ENCODE measurements at places on chromosomes 3 and 15.

DNA sequence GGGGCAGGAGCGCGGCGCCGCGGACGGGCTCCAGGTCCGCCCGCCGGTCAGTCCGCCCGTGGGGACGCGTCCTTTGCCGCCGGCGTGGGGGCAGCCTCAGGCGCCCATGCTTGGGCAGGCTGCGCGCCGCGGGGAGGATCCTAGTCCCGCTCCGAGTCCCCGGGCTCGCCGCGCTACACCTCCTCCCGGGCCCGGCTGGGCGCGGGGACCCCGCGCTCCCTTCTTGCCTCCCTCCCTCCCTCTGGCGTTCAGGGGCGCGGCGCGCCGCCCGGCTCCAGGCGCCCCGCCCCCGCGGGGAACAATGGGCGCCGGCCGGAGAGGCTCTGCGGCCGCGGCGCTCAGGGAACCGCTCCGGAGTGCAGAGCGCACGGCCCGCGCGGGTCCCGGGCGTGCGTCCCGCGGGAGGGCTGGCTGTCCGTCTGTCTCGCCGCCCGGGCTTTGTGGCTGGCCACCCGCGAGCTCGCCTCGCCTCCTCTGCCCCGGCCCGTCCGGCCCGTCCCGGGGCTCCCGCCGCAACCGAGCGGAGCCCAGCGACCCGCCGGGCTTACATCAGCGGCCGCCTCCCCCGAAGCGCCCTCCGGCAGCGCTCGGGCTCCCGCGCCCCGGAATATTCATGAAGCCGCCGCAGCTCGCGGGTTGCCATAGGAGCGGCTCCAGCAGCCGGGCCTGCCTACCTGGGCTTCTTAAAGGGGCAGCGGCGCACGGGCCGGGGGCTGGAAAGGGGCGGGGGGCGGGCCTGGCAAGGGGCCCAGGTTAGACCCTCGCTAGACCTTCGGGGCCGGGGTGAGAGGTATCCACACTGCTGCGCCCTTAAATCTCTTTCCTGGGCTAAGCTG, at the start of gene HCN4:
Gene HCN4, minus strand, starts transcription at position 658 of the 836 bp plus-strand sequence. CDS start 688 bp downstream, outside the sequence.
- DNase-seq, result peak; percentile 40

DNA sequence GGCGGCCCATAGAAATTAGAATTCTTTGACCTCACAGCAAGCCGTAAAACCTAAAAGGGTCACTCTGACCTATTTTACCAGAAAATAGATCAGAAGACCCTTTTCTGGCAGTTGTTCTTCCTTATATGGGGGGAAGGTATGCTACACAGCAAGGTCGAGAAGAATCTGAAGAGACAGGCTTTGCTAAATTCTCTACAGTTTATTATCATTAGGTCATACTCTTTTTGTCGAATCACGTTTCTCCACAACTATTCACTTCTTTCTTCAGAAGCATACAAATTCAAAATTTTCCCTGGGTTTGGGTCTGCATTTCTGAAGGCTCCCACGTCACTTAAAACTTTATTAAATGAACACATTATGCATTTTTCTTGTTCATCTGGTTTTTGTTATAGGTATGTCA, 229.5 kb upstream of the GRM7 start:
- DNase-seq, result no peak

DNA sequence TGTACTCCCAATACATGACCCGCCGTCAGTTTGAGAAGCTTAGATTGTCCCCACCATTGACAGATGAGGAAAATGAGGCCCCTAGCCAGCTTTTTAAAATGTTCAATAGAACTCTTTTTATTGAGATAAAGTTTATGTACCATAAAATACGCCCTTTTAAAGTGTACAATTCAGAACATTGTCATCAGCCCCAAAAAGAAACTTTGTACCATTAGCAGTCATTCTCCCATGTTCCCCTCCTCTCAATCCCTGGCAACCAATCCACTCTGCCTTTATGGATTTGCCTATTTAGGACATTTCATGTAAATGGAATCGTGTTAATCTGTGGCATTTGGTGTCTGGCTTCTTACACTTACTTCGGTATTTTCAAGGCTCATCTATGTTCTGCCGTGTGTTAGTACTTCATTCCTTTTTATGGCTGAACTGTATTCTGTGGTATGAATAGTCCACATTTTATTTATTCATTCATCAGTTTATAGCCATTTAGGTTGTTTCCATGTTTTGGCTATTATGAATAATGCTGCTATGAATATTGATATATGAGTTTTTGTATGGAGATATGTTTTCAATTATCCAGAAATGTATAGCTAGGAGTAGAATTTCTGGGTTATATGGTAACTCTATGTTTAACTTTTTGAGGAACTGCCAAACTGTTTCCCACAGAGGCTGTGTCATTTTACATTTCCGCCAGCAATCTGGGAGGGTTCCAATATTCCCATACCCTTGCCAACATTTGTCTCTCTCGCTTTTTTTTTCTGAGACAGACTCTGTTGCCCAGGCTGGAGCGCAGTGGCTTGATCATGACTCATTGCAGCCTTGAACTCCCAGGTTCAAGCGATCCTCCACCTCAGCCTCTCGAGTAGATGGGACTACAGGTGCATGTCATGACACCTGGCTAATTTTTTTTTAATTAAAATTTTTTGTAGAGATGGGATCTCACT, 15.3 kb upstream of the PTPN23 start:
- no peak for DNase-seq

GRCh38 chr15:38562278-38562677, 2.3 kb downstream of the RASGRP1 start:
- no peak for DNase-seq

DNA sequence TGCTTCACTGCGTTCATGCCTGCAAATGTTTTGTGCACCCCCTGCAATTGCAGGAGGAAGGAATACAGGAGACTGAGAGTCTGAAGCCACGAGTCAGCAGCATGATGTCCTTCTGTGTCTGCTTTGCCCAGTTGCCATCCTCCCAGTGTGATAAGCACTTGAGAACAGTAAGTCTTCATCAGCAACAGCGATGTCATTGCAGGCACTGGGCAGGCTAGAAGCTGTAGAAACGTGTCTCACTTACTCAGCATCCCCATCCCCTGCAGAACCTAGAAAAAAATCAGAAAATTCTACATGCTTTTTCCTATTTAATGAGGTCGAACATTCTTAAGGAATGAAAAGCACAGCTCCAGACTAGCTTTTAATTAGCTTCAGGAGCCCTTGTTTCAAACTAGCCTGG, 156.5 kb upstream of the LPP start:
- DNase-seq, result no peak

- peak; percentile 64 for DNase-seq
These were observed 5.5 kb downstream of the BCL6 start for GRCh38 chr3:187739561-187740332.

GRCh38 chr15:43277901-43278300, 11.2 kb upstream of the TGM5 start:
- no peak for DNase-seq

DNA sequence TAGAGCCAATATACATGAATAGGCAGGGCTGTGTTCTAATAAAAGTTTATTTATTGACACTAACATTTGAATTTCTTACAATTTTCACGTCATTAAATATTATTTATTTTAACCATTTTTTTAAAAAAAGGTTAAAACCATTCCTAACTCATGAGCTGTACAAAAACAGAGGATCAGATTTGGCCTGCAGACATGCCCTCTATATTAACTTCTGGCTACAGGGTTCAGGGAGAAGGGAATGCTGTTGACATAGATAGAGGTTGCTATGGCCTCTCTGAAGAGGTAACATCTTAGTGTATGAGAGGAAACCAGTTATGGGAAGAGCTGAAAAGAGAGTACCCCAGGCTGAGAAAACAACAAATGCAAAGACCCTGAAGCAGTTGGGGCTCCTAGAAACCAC, 19.1 kb upstream of the RAP2B start:
- DNase-seq, result no peak

DNA sequence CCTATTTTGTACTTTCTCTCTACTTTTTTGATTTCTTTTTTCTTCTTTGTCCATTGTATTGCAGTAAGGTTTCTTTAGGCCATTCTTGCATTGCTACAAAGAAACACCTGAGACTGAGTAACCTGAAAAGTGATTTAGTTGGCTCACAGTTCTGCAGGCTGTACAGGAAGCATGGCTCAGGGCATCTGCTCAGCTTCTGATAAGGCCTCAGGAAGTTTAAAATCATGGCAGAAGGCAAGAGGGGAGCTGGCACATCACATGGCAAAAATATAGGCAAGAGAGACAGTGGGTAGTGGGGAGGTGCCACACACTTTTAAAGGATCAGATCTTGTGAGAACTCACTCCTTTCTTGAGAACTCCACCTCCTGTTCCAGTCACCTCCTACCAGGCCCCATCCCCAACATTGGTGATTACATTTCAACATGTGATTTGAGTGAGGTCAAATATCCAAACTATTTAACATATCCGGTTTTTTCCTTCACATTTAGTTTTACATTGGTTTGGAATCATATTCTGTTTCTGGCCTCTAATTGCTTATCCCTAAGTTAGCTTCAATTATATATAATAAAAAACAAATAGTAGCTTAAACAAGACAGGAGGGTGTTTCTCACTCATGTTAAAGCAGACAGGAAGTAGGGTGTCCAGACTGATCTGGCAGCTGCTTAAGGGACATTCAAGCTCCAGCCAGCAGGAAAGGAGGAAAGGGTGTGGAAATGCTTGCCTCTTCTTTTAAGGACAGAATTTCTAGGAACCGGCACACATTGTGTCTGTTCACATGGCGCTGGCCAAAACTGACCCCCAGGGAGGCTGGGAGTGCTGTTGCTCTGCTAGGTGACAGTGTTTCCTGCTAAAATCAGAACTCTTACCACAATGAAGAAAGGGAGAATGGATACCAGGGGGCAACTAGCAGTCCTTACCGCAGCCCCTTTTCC, 28.8 kb upstream of the SKOR1 start:
- no peak for DNase-seq

DNA sequence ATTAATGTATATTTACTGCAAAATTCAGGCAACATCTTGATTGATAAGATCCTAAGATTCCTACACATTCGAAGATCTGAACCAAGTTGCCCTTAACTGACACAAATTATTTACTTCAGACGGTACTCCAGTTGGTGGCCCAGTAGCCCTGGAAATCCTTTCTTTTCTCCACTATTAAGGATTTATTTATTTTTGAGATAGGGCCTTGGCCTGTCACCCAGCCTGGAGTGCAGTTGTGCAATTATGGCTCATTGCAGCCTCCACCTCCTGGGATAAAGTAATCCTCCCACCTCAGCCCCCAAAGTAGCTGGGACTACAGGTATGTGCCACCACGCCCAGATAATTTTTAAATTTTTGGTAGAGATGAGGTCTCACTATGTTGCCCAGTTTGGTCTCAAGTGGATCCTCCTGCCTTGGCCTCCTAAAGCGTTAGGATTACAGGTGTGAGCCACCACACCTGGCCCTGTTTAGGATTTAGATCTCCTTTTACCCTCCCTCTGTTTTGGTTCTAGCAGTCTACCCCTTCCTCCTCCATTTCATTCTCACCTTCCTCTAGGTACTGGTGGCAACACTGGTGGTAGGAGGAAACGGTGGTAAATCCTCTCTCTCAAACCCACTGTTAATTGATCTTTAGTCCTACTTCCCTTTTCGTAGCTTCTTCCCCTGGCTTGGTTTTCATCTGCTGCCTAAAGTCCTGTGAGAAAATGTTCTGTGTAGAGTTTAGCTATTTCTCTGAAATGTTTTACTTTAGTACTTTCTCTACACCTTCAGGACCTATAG, 12.7 kb upstream of the ZNF609 start:
- DNase-seq, result no peak

- no peak for DNase-seq
These were observed 108.9 kb upstream of the PROK2 start for GRCh38 chr3:71893702-71894479.

GRCh38 chr15:93451265-93451664, 362.3 kb upstream of the RGMA start:
- no peak for DNase-seq

- DNase-seq, result no peak
These were observed 386.5 kb upstream of the CFAP20DC start for GRCh38 chr3:59436164-59436958.

DNA sequence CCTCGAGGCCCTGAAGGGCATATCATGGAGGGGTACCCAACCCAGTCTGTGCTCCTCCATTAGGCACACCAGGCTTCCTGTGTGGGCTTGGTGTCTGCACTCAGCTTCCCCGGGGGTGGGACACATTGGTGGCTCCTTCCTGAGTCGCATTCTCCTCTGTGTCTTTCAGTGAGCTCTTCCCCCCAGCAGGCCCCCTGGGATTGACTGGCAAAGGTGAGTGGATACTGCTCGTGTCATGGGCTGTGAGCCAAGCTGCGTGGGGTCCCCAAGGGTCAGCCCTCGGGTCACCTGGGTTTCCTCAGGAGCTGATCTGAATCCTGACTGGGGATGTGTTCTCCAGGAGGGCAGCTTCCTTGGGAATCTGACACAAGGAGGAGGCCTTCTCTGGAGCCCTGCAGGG, 231.0 kb downstream of the SNRPN start:
- no peak for DNase-seq

DNA sequence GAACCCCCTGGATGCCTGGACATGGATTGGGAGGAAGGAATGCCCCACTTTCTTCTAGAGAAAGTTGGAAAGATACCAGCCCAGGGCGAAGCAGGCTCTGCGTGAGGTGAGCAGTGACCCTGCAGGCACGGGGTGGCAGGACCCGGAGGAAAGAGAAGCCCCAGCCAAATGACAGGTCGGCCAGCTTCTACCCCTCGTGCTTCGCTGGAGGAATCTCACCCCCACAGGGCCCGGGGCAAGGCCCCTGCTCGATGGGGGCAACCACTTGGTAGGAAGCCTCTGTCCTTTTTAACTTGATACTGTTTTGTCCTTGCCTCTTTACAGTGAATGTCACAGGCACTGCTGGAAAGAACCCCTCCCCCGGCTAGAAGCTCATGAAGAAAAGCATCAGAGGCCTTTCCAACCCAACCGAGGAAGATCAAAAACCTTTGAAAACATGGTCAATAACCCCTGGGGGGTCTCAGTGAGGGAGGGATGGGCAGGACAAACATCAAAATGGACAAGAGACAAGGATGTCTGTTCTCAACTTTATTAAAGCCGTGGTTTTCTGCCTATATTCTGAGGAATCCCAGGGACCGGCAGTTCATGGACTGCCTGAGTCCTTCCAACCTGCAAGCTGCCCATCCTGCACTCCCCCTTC, 54.4 kb downstream of the SH3BP5 start:
- no peak for DNase-seq

DNA sequence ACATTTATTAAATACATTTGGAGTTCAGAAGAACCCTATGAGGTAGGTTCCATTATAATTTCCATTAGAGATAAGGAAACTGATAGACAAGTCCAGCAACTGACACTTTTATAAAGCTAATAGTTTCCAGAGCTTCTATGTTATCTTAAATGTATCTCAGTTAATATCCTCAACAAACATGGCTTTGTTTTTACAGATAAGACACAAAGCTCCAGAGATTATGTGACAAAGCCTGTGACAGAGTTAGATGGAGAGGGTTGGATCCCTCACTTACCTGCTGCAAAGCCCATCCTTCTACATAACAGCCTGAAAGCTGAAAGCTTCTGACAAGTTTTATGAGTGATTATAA, 473 bp upstream of the COMMD2 start:
- no peak for DNase-seq

- no peak for DNase-seq
These were observed 91.7 kb upstream of the MITF start for GRCh38 chr3:69647511-69648110.
